ENCODE measurements at places on chromosomes 4 and X.

DNA sequence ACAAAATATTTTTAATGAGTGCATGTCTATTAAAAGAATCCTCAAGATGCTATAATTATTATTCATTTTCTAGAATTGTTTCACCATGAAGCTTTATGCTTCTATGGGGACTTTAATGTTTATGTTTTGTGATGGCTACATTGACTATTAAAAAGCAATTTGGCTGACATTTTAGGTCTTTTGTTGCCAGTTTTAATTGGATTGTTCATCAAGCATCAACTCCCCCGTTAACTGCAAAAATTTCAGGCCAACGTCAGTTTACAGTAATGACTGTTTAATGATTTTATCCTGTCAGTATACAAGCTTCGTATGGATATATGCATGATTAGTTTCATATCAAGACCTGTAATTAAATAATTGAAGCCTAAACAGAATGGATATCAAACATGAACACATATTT lies 422.8 kb downstream of the SH2D1A start:
- no peak for DNase-seq

DNA sequence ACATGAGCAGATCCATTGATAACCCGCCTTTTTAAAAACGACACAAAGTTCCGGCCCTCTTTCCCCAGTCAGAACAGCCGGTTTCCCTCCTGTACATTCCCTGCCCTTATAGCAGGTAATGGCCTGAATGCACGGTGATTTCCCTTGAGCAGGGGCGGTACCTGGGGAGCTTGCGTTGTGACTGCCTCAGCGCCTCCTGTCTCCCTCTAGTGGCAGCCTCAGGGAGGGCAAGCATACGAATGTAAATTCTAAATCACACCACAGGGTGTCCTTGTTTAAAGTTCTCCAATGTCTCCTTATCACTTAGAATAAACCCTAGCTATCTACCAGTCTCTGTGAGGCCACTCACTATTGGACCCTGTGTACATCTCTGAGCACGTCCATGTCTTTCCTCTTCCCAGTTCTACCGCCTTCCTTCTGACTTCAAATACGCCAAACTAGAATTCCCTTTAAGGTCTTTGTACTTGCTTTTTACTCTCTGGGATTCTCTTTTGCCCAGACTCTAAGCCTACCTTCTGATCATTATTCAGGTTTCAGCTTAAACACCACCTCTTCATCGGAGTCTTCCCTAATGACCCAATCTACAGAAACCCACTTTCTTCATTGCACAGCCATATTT lies 18.4 kb upstream of the LDB2 start:
- no peak for DNase-seq

GRCh38 chr4:19256823-19257222 lies 994.9 kb upstream of the SLIT2 start:
- DNase-seq: no peak

DNA sequence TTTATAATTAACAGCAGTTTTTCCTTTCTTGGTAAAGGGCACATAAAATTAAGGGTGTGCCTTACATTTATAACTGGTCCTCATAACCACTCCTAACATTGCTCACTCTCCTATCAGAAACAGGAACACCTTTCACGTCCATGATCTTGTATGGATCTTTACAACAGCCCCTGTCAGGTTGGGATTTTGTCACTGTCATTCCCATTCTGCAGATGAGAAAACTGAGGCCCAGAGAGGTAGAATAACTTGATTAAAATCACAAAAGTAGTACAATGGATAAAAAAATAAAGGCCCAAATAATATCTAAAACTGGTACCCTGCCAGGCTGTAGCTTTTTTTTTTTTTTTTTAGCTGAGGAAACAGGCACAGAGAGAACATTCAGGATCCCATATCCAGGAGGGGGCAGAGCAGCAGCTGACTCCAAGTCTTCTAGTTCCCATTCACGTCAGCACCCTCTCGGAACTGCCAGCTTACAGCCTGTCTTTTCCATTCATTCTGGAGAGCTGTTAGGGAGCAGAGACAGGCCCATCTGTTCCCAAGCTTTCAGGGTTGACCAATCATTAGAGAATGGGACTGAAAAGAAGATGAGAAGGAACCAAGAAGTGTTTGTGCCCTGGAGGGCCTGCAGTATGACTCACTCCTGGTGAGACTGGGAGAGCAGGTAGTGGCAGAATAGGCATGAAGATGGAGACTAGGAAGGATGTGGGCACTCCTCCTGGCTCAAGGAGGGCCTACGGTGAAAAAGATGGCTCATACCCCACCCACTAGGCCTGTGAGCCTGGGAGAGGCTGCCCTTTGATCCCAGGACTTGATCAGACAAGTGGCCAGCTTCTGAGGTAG lies 7.3 kb downstream of the SUV39H1 start:
- DNase-seq: peak; percentile 52

- no peak for DNase-seq
These were observed 1071.0 kb downstream of the ADGRL3 start for GRCh38 chr4:62271107-62271506.

- peak; percentile 40 for DNase-seq
These were observed 114.3 kb upstream of the CPEB2 start for GRCh38 chr4:14887842-14888433.

GRCh38 chr4:68891678-68892077 lies 59.9 kb downstream of the UGT2A3 start:
- no peak for DNase-seq

DNA sequence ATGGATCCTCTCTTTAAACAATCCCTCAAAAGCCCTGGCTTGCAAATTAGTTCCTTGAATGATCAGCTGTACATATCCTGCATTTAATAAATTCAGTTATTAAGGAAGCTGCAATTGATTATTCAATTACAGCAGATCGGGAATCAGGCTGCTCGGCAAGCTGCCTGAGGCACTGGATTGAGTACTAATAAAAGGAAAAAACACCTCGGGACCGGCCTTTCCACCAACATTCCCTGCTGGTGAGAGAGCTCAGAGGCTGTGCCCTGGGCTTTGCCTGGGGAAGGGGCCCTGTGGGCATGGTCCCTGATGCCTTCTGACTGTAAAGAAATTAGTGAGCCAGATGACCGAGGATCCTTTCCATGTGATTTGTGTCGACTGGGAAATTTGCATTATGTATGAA lies 69.2 kb downstream of the SORCS2 start:
- DNase-seq: no peak

DNA sequence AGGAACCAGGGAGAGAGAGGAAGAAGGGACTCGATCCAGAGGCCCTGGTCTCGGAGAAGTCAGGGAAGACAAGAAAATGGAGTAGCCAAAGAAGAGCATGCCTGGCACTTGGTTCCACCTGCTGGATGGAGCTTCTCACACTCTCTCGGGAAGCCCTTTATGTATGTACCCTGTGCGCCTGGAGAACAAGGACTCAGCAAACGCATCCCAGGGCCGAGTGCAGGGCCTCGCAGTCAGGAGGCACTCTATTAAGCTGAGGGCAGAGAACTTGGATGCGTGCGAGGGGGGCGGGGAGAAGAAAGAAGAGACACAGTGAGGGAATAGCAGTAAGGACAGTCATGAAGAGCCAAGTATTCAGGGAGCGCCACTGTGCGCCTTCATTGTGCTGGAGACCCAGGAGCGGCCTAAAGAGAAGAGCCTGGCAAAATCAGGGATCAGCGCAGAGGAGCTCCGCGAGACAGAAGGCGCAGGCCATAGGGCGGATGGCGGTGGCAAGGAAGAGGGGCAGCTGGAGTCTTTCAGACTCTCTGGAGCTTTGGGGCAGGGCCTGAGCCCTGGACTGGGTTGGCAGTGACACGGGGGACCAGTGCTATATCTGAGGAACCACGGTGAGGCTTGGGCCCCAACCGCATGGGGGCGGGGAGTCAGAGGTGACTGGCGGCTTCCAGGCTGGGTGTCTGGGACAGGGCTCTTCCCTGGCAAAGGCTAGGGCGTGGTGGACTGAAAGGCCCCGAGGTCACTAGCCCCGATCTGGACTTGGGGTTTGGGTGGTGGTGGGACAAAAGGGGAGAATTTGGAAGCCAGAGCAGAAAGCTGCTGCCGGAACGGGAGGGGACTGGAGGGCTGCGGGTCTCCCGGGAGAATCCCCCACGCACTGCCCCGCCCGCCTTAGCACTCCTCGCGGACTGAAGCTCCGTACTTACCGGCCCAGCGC lies 1.9 kb upstream of the SEPTIN6 start:
- no peak for DNase-seq

DNA sequence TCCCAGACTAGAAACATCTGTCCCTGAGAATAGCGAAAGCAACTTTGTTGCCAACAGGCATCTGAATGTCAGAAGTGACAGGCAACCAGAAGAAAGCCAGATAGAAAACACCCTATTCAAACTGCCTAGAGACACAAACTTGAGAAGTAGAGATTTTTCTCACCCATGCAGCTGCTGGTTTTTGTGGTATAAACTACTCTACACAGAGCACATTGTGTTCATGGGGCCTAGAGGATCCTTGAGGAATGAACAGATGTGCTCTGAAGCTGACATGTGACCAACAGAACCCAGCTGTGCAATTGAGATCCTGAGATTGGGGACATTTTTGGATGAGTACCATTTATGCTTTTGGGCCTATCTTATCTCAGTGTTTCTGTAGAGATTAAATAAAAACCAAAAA lies 63.6 kb upstream of the NRK start:
- DNase-seq: no peak

GRCh38 chrX:103651151-103651773 lies 22.5 kb downstream of the TCEAL1 start:
- DNase-seq: no peak

GRCh38 chr4:67701517-67701850 lies 529 bp upstream of the UBA6 start:
- no peak for DNase-seq

DNA sequence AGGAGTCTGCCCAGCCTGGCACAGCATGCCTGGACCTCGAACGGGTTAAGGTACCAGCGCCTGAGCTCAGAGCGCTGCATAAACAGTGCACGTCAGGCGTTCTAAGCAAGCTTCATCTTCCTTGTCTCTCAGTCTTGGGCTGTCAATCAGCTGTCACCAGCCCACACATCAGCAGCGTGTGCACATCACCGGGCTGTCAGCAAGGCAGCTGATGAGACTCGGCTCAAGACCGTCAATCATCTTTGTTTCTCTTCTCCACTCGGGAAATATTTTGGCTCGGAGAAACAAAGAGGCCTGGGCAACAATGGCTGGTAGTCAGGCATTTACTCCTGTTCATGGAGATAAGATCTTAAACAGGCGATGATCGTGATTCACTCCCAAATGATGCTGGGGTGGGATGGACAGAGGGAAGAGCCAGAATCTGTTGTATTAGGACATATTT lies 141.3 kb downstream of the LDB2 start:
- DNase-seq: peak; percentile 17

GRCh38 chrX:103779141-103779789 lies 2.6 kb downstream of the PLP1 start:
- DNase-seq: no peak

DNA sequence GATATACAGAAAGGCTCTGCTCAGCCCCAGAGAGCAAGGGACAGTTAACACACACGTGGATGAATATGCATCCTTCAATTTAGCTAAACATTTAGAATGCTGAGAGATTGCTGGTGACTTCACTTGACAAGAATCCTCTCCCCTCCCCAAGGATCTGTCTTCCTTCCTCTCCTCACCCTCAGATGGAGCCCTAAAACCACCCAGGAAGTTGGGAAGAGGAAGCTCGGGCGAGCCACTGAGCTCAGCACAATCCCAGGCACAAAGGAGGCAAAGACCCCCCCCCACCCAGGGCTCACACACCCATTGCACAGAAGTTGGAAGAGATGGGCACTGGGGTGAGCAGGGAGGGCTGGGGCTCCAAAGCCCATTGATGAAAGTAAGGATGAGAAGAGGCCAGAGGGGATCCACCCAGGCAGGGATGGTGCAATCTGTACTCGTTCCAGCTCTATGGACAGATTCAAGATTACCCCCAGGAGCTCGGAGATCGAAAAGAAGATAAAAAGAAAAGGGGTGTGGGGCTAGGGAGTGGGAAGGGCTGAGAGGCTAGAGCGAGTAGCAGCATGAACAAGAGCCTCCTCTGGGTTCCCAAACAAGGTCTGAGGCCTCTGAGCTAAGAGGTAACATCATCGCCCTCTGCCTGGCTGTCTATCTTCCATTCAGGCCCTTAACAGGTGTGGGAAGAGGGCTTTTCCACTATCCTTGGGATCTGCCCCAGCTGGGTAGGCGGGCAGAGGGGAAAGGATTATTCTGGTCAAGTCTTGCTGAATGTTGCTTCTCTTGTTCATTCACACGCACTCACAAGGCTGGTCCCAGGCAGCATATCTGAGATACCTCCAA lies 1.2 kb downstream of the TFE3 start:
- DNase-seq: peak; percentile 69

GRCh38 chrX:82320569-82320968 lies 1118.7 kb downstream of the SH3BGRL start:
- DNase-seq: no peak

DNA sequence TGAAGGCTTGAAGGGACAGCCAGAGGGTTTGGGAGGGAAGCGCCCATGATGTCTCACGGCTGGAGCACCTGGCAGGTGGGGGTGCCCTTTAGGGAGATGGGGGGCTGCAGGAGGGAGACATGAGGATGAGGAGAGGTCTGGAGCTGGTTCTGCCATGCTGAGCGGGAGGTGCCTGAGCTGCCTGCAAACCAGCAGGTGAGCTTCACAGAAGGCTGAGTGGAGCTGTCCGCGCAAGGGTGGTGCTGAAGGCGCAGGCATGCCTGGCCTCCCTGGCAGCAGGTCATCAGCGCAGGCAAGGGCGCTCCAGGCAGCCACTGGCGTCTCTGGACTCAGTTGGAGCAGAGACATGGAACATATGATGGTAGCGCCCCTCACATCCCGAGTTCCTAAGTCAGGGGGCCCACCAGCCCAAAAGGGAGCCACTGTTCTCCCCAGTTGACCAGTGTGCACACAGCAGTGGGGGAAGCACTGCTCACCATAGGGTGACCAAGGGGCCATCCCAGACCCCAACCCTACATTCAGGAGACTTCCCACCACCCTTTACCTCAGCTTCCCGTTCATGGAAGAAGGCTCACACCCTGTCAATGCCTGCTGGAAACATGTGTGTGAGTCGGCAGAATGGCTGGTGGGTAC lies 25.8 kb downstream of the ADRA2C start:
- DNase-seq: peak; percentile 26

GRCh38 chr4:8646296-8647093 lies 53.9 kb downstream of the CPZ start:
- no peak for DNase-seq

DNA sequence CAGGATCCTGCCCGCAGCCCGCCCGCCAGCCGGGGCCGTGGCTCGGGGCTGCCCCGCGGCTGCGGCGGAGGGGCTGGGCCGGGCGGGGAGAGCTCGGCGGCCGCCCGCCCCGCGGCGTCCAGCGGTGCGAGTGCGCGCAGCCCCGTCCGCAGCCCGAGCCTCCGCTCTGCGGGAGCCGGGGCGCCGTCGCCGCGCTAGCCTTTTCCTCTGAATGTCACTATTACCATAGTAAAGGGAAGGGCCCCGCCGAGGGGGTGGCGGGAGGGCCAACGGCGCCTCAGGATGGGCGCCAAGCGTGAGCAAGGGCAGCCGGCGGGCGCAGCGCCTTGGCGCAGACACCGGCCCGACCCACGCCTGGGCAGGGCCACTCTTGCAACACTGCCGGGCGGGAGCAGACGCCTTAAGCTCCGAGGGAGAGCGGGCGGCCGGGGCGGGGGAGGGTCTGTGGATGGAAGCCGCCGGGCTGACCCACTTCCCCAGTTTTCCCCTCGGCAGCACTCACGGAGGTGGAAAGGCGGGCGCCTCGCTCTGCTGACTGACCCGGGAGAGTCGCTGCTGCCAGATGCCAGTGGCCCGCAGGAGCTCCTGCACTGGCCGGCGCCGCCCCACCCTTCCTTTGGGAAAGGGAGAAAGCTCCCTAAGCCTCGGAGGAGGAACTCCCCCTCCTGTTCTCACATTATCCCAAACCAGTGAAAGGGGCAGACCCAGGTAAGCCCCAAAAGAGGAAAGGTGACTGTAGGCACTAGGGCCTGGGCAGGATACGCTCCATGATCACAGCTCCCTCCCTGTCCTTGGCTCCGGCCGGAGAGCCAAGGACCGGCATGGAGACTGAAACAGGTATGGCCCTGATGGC lies 329.4 kb downstream of the HNRNPD start:
- DNase-seq: peak; percentile 74

GRCh38 chrX:32421266-32421665 lies 790.1 kb downstream of the DMD start:
- DNase-seq: no peak
